ENCODE measurements at places on chromosomes 2 and 18.

DNA sequence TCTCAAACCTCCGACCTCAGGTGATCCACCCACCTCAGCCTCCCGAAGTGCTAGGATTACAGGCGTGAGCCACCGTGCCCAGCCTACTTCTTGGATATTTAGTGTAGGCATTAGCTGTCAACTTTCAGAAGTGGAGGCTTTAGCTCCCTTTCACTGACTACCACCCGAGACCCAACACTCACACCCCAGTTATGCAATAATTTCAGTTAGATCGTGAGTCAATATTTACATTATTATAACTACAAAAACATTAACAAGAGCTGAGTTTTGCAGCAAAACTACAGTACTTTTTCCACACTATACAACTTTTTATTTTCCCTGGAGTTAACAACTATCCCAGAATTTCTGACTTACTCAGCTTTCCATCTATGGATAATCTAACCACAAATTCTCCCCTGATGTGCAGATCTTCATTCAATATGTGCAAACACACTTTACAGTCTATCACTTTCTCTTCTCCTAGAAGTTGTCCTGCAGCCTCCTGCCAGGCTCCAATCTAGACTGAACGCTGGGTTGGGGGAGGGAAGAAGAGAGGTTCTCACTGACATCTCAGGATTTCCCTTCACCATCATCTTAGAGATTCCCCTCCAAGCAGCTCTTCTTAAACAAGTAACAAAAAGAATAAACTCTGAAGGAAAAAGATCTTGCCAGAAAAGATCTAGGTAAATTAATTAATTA, 10.1 kb downstream of the TBC1D8 start:
- no peak for DNase-seq

DNA sequence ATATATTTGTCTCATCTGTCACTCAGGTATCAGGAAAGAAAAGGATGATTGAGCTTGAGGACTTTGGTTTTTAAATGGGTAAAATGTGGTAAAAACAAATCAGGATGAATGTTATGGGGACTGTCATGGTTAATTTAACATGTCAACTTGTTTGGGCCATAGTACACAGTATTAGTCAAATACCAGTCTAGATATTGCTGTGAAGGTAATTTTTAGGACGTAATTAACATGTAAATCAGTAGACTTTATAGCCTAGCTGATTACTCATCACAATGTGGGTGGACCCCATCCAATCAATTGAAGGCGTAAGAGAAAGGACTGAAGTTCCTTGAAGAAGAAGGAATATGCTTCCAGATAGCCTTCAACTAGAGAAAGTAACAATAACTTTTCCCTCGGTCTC, 275.7 kb upstream of the ZNF804A start:
- DNase-seq = no peak

- no peak for DNase-seq
These were observed 126.0 kb downstream of the MBP start for GRCh38 chr18:77006305-77007175.

DNA sequence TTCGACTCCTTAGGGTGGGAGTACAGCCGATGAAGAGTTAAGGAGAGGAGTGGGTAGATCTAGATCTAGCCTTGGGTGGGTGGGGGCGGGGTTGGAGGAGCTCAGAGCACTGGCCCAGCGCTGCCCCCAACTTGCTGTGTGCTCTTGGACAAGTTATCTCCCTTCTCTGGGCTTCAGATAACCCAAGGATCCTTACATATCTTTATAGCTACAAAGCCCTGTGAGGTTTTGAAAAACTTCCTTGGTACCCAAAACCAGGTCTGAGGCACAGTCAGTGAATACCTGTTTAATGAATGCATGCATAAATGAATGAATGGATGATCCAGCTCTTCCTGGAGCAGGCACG, 1.3 kb upstream of the ODC1 start:
- DNase-seq = no peak

GRCh38 chr2:160270571-160271113, 70.6 kb upstream of the ITGB6 start:
- DNase-seq = no peak

- DNase-seq = no peak
These were observed 43.7 kb downstream of the MEX3C start for GRCh38 chr18:51153659-51154371.

- DNase-seq = no peak
These were observed 398.0 kb downstream of the TXNL1 start for GRCh38 chr18:56240405-56240804.

- DNase-seq = no peak
These were observed 94.5 kb downstream of the PLEKHA3 start for GRCh38 chr2:178574789-178575188.

- DNase-seq = no peak
These were observed 598.1 kb downstream of the RNF144A start for GRCh38 chr2:7515327-7515726.

- no peak for DNase-seq
These were observed 33.1 kb downstream of the GLS start for GRCh38 chr2:190913725-190914124.

DNA sequence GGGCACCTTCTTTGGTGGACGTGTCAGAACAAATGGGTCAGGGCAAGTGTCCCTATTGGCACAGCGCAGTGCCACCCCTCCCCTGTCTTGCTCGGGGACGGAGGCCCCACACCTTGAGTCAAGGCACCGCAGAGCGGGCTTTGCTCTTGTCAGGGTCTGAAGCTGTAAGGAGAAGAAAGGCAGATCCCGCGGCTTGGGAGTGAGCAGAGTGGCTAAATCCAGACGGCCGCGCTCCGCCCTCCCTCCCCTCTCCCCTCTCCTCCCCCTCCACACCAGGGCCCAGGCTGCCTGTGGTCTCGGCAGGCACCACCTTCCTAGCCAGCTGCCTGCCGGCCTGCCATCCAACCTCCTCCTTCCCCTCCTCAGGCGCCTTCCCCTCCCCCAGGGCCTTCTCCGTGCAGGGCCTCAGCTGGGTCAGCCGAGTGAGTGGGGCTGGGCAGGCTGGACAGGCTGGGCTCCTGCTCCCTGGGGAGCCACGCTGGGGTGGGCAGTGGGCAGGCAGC, 25.8 kb downstream of the SPEG start:
- peak; percentile 47 for DNase-seq

- no peak for DNase-seq
These were observed 39.3 kb upstream of the CDH7 start for GRCh38 chr18:65711493-65711892.

DNA sequence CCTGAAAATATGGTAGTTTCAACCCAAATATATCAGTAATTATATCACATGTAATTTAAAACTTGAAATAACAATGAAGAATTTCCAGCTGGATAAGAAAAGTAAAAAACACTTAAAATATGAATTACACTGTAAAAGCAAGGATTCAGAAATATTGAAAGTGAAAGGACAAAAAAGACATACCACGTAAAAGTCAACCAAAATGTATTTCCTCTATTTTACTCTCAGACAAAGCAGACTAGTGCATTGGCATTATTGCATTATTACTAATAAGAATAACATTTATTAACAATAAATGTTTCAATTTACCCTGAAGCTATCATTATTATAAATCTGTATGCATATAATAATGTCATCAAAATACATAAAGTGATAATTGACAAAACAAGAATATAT, 445.1 kb upstream of the TRIB2 start:
- DNase-seq = no peak

GRCh38 chr2:192183296-192183695, 11.4 kb downstream of the TMEFF2 start:
- no peak for DNase-seq

DNA sequence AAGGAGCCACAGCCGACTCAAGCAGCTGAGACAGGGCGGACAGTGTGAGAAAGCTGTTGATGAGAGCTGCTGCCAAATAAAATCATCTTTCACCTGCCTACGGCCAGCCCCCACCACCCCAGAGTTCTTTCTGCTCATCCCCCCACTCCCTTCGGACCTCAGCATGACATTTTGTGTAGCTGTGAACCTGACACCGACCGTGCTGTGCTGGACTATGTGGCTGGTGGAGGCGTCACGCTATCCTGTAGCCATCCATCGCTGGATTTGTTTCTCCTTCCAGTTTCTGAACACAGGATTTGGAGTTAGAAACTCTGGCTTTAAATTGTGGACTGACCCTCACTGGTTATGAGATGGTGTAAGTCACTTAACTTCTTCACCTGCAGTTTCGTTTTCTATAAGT, 317.3 kb downstream of the DCDC2C start:
- no peak for DNase-seq

GRCh38 chr18:49672853-49673252, 111.0 kb downstream of the LIPG start:
- DNase-seq = peak; percentile 16

- DNase-seq = no peak
These were observed 94.8 kb upstream of the SRD5A2 start for GRCh38 chr2:31675485-31675901.

- no peak for DNase-seq
These were observed 61.8 kb downstream of the ATP8B1 start for GRCh38 chr18:57741273-57741672.

- DNase-seq = peak; percentile 89
These were observed 115.6 kb upstream of the AGAP1 start for GRCh38 chr2:235378246-235378645.

DNA sequence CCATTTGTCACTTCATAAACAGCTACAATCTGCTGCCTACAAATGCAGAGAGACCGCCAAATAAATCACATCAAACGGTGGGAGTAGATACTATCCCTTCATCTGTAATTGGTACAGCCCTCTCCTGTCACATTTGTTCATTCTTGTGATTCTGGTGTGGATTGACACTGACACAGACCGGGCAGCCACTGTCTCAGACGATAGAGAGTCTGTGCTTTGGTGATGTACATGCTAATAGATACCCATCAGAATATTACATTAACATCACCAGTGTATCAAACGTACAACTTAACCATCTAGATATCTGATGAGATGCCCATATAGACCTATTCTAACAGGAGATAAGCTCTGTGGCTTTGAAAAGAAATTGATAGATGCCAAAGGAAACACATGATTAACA, 419.7 kb upstream of the ZEB2 start:
- no peak for DNase-seq

DNA sequence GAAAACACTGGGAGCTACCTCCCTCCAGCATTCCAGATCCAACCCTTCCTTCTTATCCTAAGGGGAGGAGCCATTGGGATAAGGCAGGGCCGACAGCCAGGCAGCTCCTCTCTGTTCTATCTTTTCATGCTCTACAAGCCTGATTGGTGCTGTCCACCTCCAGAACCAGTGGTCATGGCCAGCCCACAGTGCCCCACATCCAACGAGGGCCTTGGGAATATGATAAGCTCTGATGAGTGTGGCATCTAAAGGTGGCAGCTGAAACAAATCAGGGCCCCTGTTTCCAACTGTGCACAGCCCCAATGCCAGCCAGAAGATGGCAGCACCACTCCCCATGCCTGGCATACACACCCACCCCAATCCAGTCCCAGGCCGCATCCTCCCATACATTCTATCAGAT, 329.3 kb downstream of the C1D start:
- DNase-seq = no peak

GRCh38 chr2:187799601-187800000, 245.4 kb upstream of the TFPI start:
- DNase-seq = no peak

GRCh38 chr2:241391892-241392665, 36.0 kb downstream of the FARP2 start:
- DNase-seq = peak; percentile 66

GRCh38 chr2:43230351-43230885, 4.0 kb upstream of the ZFP36L2 start:
- DNase-seq = no peak

GRCh38 chr18:48061781-48062570, 131.5 kb upstream of the SMAD2 start:
- DNase-seq = no peak

GRCh38 chr2:176856683-176857082, 355.9 kb upstream of the HNRNPA3 start:
- DNase-seq = no peak

DNA sequence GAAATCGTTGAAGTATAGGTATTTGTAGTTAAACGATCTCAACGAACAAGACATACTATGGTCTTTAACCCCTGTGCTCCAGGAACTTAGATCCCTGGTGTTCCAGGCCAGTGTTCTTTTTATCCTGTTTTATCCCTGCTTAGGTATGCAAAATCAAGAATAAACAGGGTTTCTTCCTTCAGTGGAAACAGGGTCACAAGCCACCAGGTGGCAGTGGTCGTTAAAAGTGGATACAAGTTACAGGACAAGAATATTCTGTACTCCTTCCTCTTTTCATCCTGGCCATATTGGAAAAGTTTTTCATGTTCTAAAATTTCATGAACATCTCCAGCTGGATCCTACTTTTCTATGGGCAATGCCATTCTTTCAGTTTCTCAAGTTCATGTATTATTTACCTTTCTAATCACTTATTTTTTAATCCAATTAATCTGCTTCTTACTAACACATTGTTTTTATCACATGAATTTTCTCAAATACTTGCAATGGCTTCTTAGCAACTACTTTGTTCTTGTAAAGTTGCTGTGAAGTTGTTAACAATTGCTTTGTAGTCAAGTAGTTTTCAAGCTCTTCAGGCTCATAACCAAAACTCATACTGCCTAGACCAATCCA, 16.4 kb upstream of the HNMT start:
- DNase-seq = peak; percentile 64

DNA sequence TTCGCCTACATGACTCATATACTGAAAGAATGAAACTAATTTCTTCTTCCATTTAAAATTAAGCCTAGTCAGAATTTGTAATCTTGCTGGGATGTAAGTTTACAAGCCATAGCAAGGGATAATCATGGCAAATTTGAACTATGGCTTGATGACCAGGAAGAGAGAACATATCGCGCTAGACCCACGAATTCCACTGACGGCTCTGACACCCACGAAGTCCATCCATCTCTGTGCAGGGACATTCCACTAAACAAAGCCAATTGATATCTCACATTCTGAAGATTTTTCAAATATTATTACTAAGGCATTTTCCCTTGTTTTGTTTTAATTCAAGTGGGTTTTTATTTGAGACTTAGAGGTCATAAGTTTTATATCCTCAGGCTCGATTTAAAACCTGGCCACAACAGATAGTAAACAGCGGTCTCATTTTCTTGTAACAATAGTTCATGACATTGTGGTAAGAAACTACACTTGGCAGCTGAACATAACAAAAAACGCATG, 113.0 kb downstream of the QPCT start:
- no peak for DNase-seq

DNA sequence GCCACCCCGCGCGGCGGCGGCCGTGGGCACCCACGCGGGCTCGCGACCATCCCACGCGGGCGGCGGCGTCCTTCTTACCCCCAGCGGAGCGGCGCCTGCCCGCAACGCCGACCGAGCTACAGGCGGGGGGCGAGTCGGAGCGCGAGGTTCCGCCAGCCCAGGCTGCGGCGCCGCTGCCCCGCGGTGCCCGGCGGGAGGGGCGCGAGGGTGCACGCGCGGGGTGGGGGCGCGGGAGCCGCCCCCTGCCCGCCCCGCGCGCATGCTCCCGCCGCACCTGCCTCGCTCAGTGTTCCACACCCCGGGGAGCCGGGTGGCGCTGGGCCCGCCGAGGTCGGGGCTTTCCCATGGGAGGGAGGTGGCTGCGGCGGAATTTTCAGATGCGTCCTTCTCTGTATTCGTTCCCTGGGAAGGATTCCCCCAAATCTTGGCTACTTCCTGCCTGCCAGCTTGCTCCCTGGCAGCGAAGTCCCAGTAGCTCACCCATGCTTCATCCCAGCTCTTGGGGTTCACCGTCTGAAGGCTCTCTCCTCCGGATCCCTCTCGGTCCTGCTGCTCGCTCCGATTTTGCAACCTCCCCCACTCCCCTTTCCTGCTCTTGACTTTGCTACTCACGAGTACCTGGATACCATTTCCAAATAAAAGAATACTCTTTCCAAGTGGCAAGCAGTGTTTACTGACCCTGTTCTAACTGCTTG, at the start of gene L3MBTL4:
Gene L3MBTL4, minus strand, starts transcription at position 189 of the 695 bp plus-strand sequence. CDS start 103,286 bp downstream, outside the sequence.
- no peak for DNase-seq

Measured in G401 (cell line).